ENCODE measurements at places on chromosomes 6 and 20.

GRCh38 chr6:167469672-167470071, 144.8 kb downstream of the TTLL2 start:
- no peak for DNase-seq

- DNase-seq: no peak
These were observed 193.1 kb downstream of the ATXN1 start for GRCh38 chr6:16568128-16568527.

DNA sequence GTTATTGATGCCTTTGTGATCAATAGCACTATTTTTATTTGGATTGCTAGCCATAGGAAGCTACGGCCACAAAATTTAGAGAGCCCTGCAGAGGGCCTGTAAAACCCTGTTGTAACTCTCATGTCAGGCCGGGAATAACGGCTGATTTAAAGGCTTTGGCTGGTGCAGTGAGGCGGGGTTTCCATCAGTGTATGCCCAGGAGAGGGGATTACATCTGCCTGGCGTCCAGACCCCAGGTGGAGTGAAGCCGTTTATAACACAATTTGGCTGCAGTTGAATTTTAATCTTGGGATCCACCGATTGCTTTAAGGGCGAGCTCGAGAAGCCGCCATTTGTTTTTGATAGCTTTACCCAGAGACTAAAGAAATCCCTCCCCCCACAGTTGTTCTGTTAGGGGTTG, 29.1 kb upstream of the APCDD1L start:
- DNase-seq: peak; percentile 95

GRCh38 chr6:33746036-33746600, 587 bp downstream of the IP6K3 start:
- DNase-seq: peak; percentile 86

GRCh38 chr20:34369265-34369664, 6.2 kb downstream of the ITCH start:
- no peak for DNase-seq

GRCh38 chr6:17197607-17198006, 83.6 kb upstream of the RBM24 start:
- no peak for DNase-seq

- DNase-seq: no peak
These were observed 23.5 kb downstream of the COL20A1 start for GRCh38 chr20:63316502-63316921.

All from NCI-H82 (cell line).